Heart left ventricle (tissue), 16 donors: ENCODE measurements at places on chromosomes 6 and 20. TPM values are rescaled to one million over a fixed set of nuclear protein-coding genes. Genes with fewer than 3 reads are reported as not detected.
A peak's percentile ranks its signal among the peaks of the same experiment; 100 is the strongest.

GRCh38 chr6:108250240-108250866 lies 10.5 kb downstream of the SNX3 start:
- no peak overlapping the region for H3K27ac ChIP-seq
- H3K4me1 ChIP-seq: peaks cover 37% of the 10 kb centered on the region
- DNase-seq: no peak
- H3K36me3 ChIP-seq: no peaks in the 10 kb centered on the region
- no peak overlapping the region for H3K4me3 ChIP-seq

DNA sequence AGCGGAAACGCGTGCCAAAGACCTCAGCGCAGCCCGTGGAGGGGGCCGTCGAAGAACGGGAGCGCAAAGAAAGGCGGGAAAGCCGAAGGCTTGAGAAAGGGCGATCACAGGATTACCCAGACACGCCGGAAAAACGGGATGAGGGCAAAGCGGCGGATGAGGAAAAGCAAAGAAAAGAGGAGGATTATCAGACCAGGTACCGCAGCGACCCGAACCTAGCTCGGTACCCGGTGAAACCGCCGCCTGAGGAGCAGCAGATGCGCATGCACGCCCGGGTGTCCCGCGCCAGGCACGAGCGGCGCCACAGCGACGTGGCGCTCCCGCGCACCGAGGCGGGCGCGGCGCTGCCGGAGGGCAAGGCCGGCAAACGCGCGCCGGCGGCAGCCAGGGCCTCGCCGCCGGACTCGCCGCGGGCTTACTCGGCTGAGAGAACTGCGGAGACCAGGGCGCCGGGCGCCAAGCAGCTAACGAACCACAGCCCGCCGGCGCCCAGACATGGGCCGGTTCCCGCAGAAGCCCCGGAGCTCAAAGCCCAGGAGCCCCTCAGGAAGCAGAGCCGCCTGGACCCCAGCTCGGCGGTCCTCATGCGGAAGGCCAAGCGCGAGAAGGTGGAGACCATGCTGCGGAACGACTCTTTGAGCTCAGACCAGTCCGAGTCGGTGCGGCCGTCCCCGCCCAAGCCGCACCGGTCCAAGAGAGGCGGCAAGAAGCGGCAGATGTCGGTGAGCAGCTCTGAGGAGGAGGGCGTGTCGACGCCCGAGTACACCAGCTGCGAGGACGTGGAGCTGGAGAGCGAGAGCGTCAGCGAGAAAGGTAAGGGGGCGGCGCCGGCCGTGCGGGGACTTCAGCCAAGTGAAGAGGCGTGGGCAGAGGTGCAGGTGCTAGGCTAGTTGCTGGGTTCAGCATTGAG lies 296.2 kb downstream of the RIMS1 start:
- no peaks in the 10 kb centered on the region for H3K36me3 ChIP-seq
- H3K27me3 ChIP-seq: peaks cover 44% of the 10 kb centered on the region
- no peak overlapping the region for H3K27ac ChIP-seq
- H3K4me1 ChIP-seq: peaks cover 6% of the 10 kb centered on the region
- H3K4me3 ChIP-seq: peak overlapping the region; percentile 45

DNA sequence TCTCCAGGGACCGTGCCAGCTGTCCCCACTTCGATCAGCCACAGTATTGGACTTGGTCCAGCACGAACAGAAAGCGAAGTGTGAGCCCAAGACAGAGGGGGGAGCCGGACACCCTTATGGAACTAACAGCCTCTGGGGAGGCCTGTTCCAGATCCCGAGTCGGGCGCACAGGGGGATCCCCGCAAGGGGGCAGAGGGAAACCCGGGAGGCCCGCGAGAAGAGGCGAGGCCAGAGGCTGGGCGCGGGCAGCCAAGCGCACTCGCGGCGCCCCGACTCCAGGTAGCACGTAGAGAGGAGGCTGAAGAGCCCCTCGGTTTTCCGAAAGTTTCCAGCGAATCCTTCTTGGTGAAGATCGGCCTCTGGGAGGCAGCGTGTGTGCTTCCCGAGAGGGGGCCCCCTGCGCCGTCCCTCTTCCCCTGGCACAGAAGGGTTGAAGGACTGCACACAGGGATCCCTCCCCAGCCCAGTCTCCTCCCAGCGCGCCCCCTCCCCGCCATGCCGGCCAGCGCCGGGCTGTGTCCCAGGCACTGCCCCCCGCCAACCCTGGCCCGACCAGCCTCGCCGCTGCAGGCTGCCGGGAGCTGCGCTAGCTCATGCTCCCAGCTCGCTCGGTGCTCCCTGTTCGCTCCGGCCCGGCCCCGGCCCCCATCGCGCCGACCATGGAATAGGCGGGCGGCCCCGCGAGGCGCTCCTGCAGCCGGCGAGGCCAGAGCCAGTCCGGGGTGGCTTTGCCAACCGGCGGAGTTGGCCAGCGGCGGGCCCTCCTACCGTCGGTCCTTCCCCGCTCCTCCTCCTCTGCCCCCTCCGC lies 577 bp upstream of the SLC24A3 start:
- no peak overlapping the region for H3K27ac ChIP-seq
- peaks cover 5% of the 10 kb centered on the region for H3K27me3 ChIP-seq
- peak overlapping the region; percentile 48 for H3K4me3 ChIP-seq
- peak; percentile 22 for DNase-seq
- no peaks in the 10 kb centered on the region for H3K4me1 ChIP-seq

DNA sequence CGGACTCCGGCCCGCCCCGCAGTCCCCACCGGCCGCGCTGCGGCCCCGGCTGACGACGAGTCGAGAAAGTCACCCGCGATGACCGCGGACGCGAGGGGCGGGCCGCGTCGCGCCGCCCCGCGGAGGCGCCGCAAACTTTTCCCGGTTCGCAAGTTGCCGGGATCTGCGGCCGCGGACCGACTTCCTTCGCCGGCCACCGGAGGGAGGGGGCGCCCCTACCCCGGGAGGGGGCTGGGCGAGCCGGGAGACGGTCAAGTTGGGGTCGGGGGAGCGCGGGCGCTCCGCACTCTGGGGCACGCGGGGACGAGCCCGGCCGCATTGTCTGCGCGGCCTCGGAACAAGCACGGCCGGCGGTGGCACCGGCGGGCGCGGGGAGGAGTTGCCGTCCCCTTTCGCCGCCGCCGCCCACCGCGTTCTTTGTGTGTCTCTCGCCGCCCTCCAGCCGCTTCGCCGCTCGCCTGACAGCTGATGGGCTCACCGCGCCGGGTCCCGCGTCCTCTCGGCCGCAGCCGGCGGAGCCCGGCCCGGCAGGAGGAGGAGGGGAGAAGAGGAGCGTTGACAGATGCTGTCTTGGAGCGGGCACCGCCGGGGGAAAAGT lies 131.6 kb downstream of the OGFRL1 start:
- peaks cover 4% of the 10 kb centered on the region for H3K4me1 ChIP-seq
- peak overlapping the region; percentile 97 for H3K27ac ChIP-seq
- H3K4me3 ChIP-seq: peak overlapping the region; percentile 74
- peaks cover 21% of the 10 kb centered on the region for H3K36me3 ChIP-seq
- H3K27me3 ChIP-seq: no peaks in the 10 kb centered on the region
- DNase-seq: peak; percentile 62

TXLNB gene
- polyA plus RNA-seq: 10.1 TPM

DNA sequence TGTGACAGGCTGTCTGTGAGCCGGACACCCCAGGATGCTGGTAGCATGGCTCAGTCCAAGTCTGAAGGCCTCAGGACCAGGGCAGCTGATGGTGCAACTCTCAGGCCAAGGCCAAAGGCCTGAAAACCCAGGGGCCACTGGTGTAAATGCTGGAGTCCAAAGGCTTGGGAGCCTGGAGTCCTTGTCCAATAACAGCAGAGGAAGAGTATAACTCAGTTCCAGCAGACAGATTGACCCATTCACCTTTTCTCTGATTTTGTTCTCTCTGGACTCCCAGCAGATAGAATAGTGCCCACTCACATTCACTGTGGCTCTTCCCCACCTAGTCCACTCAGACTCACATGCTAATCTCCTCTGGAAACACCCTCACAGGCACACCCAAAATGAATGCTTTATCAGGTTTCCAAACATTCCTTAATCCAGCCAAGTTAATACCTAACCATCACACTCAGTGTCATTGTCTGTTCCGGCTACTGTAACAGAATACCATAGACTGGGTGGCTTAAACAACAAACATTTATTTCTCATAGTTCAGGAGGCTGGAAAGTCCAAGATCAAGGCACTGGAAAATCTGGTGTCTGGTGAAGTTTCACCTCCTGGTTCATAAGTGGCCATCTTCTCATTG lies 5.0 kb upstream of the TRAF3IP2 start:
- peaks cover 7% of the 10 kb centered on the region for H3K4me1 ChIP-seq
- H3K36me3 ChIP-seq: no peaks in the 10 kb centered on the region
- no peak for DNase-seq
- no peak overlapping the region for H3K27ac ChIP-seq
- H3K4me3 ChIP-seq: no peak overlapping the region

- H3K27ac ChIP-seq: no peak overlapping the region
- H3K4me3 ChIP-seq: no peak overlapping the region
These were observed 21.3 kb downstream of the CTNNBL1 start for GRCh38 chr20:37714978-37715672.

DNA sequence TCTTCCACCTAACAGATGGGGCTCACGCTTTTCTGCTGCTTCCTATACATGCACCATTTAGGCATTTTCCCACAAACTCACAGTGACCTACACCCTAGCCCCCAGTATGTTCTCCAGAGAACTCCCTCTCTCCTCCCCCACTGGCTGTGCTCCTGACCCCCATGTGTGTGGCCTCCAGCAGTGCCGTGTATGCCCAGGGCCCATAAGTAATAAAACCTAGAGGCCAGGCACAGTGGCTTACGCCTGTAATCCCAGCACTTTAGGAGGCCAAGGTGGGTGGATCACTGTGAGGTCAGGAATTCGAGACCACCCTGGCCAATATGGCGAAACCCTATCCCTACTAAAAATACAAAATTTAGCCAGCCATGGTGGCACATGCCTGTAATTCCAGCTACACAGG lies 54.7 kb upstream of the NXT1 start:
- H3K27ac ChIP-seq: no peak overlapping the region
- no peak overlapping the region for H3K4me3 ChIP-seq
- no peaks in the 10 kb centered on the region for H3K36me3 ChIP-seq

- H3K36me3 ChIP-seq: no peaks in the 10 kb centered on the region
- no peak for DNase-seq
- H3K27ac ChIP-seq: no peak overlapping the region
- no peaks in the 10 kb centered on the region for H3K4me1 ChIP-seq
These were observed 153.3 kb downstream of the RNGTT start for GRCh38 chr6:88810089-88810488.

DNA sequence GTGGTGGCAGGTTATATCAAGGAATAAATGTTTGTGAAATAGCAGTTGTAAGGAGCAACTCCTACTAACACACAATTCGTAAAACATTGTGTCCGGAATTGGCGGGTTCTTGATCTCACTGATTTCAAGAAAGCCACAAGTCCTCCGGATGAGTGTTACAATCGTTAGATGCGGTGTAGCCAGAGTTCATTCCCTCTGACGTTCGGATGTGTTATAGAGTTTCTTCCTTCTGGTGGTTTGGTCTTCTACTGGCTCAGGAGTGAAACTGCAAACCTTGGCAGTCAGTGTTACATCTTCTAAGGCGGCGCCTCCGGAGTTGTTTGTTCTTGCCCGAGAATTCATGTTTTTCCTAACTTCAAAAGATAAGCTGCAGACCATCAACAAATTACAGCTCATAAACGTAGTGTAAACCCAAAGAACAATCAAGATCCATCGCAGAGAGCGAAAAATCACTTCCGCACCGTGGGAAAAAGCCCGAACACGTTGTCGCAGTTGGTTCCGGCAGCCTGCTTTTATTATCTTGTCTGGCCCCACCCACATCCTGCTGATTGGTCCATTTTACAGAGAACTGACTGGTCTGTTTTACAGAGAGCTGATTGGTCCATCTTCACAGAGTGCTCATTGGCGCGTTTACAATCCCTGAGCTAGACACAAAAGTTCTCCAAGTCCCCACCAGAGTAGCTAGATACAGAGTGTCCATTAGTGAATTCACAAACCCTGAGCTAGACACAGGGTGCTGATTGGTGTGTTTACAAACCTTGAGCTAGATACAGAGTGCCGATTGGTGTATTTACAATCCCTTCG lies 58.2 kb downstream of the TRIM27 start:
- peaks cover 4% of the 10 kb centered on the region for H3K4me1 ChIP-seq
- DNase-seq: no peak
- H3K27me3 ChIP-seq: no peaks in the 10 kb centered on the region
- H3K36me3 ChIP-seq: no peaks in the 10 kb centered on the region
- peak overlapping the region; percentile 79 for H3K4me3 ChIP-seq
- no peak overlapping the region for H3K27ac ChIP-seq

DNA sequence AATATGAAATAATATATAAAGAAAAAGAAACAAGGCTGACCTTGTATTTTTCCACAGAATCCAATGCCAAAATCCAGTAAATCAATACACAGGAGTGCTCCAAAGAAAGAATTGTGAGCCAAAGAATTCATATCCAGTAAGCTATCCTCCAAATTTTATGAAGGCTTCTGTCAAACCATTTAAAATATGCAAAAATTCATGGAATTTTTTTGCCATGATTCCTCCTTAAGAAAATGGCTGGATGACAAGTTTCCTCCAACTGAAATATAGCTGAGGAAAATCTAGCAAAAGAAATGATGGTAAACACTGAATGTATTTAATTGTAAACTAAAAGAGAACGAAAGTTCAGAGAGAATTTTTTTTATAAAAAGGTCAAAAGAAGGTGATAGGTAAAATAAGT lies 290.3 kb downstream of the UBE3D start:
- no peak for DNase-seq
- H3K4me3 ChIP-seq: no peak overlapping the region
- H3K27me3 ChIP-seq: no peaks in the 10 kb centered on the region
- H3K36me3 ChIP-seq: no peaks in the 10 kb centered on the region

HSPA1L gene
- polyA plus RNA-seq: 0.95 TPM

- H3K36me3 ChIP-seq: no peaks in the 10 kb centered on the region
- H3K27me3 ChIP-seq: no peaks in the 10 kb centered on the region
- peaks cover under 1% of the 10 kb centered on the region for H3K4me1 ChIP-seq
- H3K27ac ChIP-seq: no peak overlapping the region
- H3K4me3 ChIP-seq: no peak overlapping the region
These were observed 7.0 kb downstream of the ZUP1 start for GRCh38 chr6:116661594-116661993.

GRCh38 chr6:44297063-44298038 lies 15.8 kb downstream of the AARS2 start:
- H3K27ac ChIP-seq: no peak overlapping the region
- H3K27me3 ChIP-seq: peaks cover 44% of the 10 kb centered on the region
- peak overlapping the region; percentile 55 for H3K4me3 ChIP-seq
- peaks cover 18% of the 10 kb centered on the region for H3K4me1 ChIP-seq
- peak; percentile 30 for DNase-seq
